Activated naive CD8-positive, alpha-beta T cell treated with anti-CD3 and anti-CD28 coated beads for 36 hours (primary cell): ENCODE measurements at places on chromosomes 16 and 17. TPM values are rescaled to one million over a fixed set of nuclear protein-coding genes. Genes with fewer than 3 reads are reported as not detected.

The FAM83G gene
- total RNA-seq, result 10.4 TPM

The ITGA3 gene
- 3.7 TPM for total RNA-seq

The TMEM98 gene
- total RNA-seq, result not detected

The CKLF gene
- 93.0 TPM for total RNA-seq

GRCh38 chr17:48263731-48264035, 156.1 kb downstream of the SNX11 start:
- DNase-seq, result no peak

DNA sequence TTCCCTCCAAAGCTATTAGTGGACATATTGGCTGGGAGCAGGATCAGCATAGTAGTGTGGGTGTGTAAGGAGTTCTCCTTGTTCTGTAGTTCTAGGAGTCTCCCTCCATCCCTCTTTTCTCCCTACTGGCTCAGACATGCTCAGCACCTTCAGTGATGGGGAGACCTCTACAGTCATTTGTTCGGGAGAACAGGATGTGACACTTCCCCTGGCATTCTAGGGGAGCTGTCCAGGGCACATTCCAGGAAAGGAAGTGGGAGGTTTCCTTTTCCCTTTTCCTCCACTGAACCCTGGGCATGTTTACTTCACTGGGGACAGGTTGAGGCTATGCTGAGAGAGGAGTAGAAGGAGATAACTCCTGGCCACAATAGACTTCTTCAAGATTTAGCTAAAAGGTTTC, 86.5 kb downstream of the MYH13 start:
- DNase-seq, result no peak

- no peak for DNase-seq
These were observed 29.5 kb downstream of the RNF43 start for GRCh38 chr17:58387834-58388233.
